Osteocyte (in vitro differentiated cells): ENCODE measurements at places on chromosomes 13 and 19. TPM values are rescaled to one million over a fixed set of nuclear protein-coding genes. Genes with fewer than 3 reads are reported as not detected.
A peak's percentile ranks its signal among the peaks of the same experiment; 100 is the strongest.

DNA sequence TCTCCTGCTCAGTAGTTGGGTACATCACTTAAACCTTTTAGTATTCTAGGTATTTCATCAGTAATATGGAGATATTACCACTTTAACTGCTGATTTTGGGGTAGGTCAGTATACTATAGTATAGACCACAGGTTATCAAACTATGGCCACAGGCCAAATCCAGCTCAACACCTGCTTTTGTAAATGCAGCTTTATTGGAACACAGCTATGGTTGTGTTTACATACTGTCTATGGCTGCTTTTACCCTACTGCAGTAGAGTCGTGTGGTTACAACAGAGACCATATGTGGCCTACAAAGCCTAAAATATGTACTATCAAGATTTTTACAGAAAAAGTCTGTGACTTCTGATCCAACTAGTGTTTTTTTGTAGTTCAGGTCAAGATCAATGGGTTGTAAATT lies 10.3 kb downstream of the COG6 start:
- H3K4me3 ChIP-seq: no peak overlapping the region
- peaks cover 15% of the 10 kb centered on the region for H3K36me3 ChIP-seq
- H3K4me1 ChIP-seq: no peaks in the 10 kb centered on the region
- no peak for DNase-seq
- H3K27ac ChIP-seq: no peak overlapping the region
- no peaks in the 10 kb centered on the region for H3K27me3 ChIP-seq

GRCh38 chr19:33248954-33249613 lies 23.4 kb upstream of the SLC7A10 start:
- no peak overlapping the region for H3K4me3 ChIP-seq
- no peaks in the 10 kb centered on the region for H3K36me3 ChIP-seq
- peaks cover 2% of the 10 kb centered on the region for H3K27me3 ChIP-seq
- DNase-seq: no peak
- no peak overlapping the region for H3K27ac ChIP-seq
- H3K4me1 ChIP-seq: no peaks in the 10 kb centered on the region

DNA sequence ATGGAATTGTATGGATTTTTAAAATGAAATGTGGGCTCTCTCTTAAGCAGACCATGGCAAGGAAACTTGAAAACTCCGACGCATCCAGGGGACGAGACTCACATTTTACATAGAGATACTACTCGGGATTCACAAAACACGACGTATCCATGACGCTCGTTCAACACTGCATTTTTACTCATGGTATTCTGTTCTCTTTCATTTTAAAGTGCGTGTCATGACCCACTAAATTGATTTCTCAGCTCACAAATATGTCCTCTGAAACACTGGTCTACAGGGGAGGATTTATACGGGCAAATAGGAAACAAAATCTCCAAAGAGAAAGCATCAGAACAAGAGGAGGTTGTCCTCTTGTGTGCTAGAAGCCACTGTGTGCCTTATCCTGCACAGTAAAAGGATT lies 523.5 kb downstream of the MYO16 start:
- peak overlapping the region; percentile 97 for H3K27ac ChIP-seq
- no peak overlapping the region for H3K4me3 ChIP-seq
- H3K36me3 ChIP-seq: no peaks in the 10 kb centered on the region
- DNase-seq: no peak
- H3K27me3 ChIP-seq: no peaks in the 10 kb centered on the region
- peaks cover 68% of the 10 kb centered on the region for H3K4me1 ChIP-seq

The SOX1 gene
- not detected in 2 replicates for total RNA-seq

The ZBTB32 gene
- total RNA-seq: not detected in 2 replicates
